Left colon (tissue), 2 donors: ENCODE measurements at places on chromosomes 12 and 14. TPM values are rescaled to one million over a fixed set of nuclear protein-coding genes. Genes with fewer than 3 reads are reported as not detected.

DNA sequence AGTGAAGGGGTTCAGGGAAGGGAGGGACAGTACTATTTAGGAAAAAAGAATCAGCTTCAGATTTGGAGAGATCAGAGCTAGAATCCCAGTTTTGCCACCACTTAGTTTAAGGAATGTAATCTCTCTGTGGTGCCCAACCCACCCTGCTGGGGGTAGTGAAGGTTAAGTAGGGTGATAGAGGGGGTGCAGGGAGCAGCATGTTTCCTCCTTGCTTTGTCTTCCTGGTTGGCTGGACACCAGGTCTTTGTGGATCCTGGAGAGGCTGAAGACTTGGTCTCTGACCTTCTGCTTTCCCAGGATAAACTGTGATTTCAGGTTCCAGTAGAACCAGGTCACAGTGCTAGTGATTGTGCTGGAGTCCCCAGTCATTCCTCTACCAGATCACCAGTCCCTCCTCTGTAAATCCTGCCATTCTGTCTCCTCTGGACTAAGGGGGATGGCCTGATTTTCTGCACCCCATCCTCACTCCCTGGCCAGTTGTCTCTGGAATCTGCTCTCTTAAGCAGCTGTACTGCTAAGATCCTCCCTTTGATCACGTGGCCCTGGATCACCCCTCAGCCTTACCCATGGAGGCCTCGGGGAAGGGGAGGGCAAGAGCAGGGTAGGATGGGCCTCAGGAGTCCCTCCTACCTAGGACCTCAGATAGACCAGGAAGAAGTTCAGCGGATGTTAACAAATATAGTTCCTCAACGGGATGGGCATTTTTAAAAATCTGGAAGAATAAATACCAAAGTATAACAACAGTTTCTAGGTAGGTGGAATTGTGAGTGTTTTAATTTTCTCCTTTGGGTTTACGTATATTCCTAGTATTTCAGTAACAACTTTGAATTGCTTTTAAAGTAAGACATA lies 3.1 kb downstream of the MAP3K12 start:
- peak; percentile 77 for DNase-seq

DNA sequence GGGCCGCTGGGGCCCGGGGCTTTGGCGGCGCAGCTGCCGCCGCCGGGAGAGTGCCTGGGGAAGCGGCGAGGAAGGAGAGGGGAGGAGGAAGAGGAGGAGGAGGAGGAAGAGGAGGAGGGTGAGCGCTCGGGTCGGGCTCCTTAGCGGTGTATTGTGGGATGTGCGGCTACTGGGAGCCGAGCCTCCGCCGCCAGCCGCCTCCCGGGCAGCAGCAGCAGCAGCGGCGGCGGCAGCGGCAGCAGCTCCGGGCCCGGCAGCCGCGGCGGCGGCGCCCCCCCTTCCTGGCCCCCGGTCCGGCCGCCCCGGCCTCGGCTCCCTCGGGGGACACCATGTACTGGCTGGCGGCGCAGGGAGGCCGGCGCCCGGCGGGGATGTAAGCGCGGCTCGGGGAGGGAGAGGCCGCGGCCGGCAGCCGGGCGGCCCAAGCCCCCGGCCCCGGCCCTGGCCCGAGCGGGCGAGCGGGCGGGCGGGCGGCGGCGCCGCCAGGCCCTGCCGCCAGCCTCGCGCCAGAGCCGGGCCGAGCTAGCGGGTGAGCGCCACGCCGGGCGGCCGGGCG lies at the start of gene SETD1B:
Gene SETD1B, plus strand, starts transcription at position 149 of the 556 bp plus-strand sequence. CDS start 729 bp downstream, outside the sequence.
- DNase-seq = peak; percentile 68

DNA sequence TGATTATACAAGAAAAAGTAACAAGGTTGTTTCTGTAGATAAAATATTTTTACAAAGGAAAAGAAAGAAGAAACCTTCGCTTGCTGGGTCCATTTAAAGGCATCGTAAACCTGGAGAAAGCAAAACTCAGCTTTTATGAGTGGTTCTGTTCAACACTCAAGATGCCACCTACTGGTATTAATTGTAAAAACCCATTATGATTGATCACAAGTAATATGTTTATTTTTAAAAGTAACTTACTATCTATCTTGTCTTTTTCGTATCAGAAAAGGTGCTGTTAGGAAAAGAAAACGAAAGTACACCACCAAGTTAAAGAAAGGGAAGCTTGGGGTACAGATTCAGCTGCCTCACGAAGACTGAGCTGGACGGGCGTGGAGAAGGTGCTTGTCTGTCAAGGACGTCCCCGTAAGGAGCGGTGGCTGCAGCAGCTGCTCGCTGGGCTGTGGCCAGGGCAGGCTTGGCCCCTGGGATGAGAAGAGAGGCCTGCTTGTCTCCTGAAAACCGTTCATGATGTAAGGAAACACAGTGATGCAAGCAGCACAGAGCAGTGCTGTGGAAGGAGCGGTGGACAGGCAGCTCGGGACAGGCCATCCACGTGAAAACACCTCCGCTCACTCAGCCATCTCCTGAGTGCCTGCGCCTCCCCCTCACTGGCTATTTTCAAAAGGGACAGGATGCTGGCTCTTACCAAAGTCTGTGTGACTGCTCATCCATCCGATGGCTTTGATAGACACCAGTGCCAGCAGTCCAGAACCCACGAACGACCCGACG lies 25.0 kb downstream of the SLC15A4 start:
- no peak for DNase-seq

DNA sequence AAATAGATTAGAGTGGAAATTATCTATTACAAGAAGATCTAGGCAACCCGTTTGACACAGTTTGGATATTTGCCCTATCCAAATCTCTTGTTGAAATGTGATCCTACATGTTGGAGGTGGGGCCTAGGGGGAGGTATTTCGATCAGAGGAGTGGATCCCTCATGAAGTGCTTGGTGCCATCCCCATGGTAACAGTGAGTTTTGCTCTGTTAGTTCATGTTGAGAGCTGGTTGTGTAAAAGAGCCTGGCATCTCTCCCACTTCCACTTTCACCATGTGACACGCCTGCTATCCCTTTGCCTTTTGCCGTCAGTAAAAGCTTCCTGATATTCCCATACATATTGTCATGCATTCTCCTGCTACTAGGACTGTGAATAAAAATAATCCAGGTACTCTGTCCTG lies 66.4 kb upstream of the FLRT2 start:
- DNase-seq = no peak

Gene RNU4-1
- total RNA-seq = 2,546 TPM

- DNase-seq = no peak
Measured at GRCh38 chr12:114668886-114669288, 15.1 kb downstream of the TBX3 start.

DNA sequence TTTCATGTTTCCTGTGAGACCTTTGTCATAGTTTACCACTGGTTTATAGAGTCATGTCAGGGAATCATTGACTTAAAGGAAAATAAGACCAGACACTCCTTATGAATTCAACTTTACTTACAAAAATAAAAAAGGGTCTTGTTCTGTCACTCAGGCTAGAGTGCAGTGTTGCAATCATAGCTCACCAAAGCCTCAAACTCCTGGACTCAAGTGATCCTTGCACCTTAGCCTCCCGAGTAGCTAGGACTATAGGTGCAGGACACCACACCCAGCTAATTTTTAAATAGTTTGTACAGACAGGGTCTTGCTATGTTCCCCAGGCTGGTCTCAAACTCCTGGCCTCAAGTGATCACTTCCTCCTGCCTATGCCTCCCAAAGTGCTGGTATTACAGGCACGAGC lies 19.0 kb downstream of the SLC41A2 start:
- DNase-seq = no peak

Gene SIX6
- not detected for total RNA-seq

DNA sequence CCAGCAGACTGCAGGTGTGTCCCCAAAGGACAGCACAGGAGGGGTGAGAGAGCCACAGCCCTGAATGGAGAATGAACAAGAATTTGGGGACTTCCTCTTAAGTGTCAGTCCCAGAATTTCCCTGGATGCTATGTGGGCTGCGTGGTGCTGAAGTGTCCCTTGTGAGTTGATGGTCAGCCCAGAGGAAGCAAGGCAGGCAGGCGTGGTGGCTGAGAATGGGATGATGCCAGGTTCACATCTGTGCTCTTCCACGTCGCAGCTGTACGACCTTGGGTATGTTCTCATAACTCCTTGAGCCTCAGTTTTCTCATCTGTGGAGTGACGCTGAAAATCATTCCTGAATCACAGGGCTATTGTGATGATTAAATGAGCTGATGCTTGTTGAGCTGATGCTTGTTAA lies 62.1 kb upstream of the GPATCH2L start:
- no peak for DNase-seq

DNA sequence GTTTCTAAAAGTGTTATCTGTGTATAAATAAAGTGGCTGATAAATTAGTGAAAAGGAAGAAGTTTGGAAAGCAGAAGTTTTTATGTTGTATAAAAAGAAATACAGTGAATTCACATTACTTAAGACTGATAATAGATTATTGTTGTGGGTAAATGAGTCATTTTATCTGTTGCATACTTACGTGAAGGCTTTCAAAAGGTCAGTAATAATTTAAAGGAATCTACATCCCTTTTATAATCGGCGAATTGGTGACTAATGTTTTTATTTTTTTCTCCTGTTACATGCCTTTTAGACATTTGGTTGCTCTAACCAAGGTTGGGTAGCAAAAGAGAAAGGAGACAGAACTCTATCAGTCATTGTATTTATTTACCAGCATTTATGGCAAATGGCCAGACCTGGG lies 155.9 kb downstream of the SLC41A2 start:
- DNase-seq = no peak

Gene PZP
- total RNA-seq = 0.12 TPM

- no peak for DNase-seq
Measured at GRCh38 chr12:124766727-124767065, 97.0 kb downstream of the SCARB1 start.

DNA sequence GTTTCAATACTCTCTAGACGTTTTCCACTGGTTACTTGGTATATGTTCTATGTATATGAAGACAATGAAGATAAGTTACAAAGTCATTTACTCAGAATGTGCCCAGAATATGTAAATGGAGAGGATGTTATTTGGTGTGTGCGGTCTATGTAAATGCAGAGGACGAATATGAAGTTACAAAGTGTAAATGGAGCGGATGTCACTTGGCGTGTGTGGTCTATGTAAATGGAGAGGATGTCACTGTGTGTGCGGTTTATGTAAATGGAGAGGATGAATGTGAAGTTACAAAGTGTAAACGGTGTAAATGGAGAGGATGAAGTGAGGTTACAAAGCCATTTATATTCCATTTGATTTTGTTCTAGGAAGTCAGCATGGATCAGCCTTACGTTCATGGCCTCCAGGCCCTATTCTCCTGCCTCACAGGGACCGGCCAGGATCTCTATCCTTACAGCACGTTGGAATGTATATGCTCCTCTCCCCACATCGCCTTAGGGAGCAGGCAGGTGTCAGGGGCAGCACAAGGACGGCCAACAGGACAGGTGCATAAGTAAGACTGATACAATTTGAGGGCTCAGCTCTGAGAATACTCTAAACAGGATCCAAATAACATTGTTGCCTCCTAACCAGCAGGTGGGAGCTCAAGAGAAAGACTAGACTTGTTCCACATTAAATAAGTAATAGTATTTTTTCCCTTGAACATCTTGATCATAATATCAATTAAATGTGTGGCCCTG lies 42.4 kb downstream of the GLRX5 start:
- no peak for DNase-seq
